Activated naive CD8-positive, alpha-beta T cell treated with anti-CD3 and anti-CD28 coated beads, Interleukin-2, amount 50 U/mL, for 16 hours (primary cell): ENCODE measurements at places on chromosomes 12 and 14.

DNA sequence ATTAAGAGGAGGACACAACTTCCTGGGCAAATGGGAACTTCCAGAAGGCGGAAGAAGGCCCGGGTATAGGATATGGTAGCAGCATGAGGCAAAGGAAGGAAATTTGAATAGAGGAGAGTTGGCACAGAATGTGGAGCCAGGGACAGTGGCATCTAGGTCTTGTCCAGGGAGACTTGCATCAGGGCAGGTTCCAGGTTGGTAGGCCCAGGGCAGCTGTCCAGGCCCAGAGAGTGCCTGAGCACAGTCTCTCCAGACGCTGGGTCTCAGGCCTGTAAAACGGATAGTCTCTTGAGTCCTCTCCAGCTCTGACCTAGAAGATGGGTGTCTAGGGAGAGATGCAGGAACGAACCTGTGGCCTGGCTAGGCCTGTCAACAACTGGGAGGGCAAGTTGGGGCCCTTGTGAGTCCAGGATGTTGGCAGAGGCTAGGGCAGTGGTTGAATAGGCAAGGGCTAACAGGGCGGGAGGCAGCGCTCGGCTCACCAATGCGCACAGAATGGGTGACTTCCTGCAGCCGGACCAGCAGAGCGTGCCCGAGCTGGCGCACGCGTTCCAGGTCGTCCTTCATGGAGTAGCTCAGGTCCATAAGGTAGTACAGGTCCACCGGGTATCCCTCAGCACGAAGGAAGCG lies 9.9 kb downstream of the ITGB7 start:
- DNase-seq, result no peak

DNA sequence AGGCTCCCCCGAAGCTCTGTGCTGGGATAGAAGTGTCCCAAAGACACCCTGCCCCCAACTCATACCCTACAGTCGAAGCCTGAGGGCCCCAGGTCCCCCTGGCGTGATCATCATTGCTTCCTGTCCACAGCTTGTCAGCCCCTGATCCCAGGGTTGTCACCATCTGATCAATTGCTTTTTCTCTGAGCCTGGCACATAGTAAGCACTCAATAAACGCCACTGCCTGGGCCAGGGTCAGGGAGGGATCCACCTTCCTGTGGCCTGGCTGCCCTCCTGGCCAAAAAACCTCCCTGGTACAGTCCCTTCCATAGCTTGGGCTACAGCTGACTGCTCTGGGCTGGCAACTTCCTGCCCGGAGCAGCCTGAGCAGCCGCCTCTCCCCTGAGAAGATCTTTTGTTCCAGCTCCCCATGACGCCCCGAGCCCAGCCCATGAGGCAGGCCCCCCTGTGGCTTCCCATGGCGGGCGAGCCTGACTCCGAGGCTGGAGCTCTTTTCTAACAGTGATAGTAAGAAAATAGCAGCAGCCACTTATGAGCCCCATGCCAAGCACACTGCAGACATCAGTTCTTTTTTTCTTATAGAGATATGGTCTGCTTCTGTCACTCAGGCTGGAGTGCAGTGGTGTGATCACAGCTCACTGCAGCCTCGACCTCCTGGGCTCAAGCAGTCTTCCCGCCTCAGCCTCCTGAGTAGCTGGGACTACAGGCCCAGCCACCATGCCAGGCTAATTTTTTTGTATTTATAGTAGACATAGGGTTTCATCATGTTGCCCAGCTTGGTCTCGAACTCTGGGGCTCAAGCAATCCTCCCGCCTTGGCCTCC lies 6.5 kb downstream of the SH2B3 start:
- DNase-seq, result no peak

DNA sequence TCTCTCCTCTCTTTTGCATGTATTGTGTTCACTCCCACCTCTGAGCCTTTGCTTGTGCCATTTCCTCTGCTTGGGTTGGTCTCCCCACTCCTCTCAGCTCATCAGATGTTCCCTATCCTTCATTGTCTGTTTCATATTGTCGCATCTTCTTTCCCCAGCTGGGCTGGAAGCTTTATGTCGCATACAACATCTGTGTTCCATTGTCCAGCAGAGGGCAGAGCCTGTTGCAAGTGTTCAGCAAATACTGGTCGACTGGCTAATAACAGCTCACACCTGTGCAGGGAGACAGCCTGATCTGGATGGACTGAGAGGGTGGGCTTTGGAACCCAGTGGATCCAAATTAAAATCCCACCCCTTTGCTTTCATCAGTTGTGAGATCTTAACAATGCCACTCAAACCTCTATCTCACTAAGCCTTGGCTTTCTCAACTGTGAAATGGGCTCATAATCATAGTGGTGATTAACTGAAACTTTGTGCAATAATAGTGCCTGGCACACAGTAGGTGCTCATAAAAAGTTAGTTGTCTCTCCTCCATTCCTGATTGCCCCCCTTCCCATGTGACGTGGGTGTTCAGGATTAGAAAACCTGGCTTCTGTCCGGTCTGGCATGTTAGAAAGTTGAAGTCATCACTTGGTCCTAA lies 75.8 kb downstream of the RIN3 start:
- no peak for DNase-seq

DNA sequence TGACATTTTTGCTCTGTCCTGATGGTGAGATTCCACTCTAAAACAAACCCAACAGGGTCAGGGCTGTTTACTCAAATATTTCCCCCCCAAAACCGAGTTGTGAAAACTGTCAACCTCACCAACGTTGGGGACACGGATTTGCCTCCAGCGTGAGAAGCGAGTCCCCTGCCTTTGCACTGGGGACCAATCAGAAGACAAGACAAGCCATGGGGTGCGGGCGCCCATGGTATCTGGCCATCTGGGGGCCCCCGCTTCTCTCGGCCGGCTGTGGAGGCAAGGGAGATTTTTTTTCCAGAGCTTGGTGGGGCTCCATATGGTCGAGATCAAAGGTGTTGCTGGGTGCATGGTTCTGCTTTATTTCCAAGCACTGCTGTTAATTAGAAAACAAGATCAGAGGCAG lies 272.1 kb downstream of the BCL11B start:
- DNase-seq, result no peak

DNA sequence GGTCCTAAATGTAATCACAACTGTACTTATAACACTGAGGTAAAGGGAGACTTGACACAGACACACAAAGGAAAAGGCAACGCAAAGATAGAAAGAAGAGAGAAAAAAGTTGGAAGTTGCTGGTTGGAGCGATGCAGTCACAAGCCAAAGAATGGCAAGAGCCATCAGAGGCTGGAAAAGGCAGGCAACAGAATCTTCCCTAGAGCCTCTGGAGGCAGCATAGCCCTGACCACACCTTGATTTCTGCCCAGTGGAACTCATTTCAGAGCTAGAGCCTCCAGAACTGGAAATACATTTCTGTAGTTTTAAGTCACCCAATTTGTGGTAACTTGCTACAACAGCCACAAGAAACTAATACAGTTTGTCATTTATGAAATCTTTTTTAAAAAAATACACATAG lies 89.2 kb downstream of the PUS7L start:
- DNase-seq, result no peak

GRCh38 chr14:89036371-89036770 lies 211.9 kb downstream of the TTC8 start:
- DNase-seq, result no peak

GRCh38 chr12:68367116-68367515 lies 35.0 kb upstream of the MDM1 start:
- DNase-seq, result no peak

DNA sequence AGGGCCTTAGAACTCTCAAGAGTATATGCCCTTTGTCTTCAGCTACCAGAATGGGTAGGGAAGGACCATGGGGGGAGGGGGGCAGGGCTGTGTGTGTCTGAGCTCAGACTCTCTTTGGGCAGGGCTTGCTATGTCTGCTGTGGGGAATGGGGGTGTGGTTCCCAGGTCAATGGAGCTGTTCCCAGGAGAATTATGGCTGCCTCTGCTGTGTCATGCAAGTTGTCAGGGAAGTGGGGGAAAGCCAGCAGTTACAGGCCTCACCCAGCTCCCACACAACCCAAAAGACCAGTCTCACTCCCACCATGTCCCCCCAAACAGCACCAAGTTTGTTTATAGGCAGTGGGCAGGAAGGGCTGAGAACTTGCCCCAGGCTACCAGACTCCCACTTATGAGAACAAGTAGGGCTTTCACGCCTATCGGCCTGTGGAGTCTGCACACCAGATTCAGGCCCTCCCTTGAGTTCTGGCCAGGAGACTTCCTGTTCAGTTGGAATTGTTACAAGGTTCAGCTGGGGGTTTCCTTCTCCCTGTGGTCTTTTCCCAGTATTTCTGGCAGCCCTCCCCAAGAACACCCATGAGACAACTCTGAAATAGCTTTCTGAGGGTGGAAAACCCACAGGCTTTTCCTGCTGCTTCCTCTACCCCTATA lies 6.1 kb upstream of the SERPINA11 start:
- no peak for DNase-seq

DNA sequence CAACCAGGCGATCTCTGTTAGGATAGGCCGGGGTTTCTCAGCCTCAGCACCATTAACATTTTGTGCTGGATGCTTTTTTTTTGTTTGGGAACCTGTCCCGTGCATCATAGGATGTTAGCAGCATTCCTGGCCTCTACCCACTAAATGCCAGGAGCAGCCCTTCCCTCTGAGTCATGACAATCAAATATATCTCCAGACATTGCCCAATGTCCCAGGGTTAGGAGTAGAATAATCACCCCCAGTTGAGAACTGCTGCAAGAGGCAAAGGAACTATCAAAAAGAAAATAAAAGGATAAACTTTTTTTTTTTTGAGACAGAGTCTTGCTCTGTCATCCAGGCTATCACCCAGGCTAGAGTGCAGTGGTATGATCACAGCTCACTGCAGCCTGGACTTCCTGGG lies 76.0 kb downstream of the ACACB start:
- no peak for DNase-seq

DNA sequence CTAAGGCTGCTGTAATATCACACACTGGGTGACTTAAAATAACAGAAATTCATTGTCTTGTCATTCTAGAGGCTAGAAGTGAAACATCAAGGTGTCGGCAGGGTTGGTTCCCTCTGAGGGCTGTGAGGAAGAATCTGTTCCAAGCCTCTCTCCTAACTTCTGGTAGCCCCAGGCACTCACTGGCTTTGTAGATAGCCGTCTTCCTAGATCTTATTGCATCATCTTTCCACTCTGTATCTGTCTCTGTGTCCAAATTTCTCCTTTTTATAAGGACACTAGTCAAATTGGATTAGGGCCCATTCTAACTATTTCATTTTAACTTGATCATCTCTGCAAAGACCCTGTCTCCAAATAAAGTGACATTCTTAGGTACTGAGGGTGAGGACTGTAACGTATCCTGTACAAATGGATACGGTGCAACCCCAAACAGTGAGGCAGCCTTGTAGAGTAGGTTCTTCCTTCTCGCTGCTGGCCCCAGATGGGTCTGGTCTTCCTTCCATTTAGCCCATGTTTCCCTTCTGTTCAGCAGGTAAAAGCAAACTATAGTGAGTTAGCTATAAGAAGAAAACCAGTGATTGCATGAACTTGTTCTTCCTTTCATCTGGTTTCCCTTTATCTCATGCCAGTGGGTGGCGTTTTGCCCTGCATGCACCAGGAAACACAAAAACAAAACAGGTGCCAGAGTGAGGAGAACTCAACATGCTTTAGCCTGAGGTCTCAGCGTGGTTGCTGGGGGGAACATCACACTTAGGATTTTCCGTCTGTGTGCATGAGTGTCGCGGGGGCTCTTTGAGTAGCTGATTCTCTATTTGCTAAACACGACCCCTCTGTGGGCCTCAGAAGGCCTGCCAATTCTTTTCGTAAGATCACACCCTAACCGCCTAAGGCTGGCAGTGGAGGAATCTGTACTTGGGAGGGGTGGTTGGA lies 19.5 kb downstream of the TTC9 start:
- no peak for DNase-seq

- DNase-seq, result no peak
Observed at GRCh38 chr12:76307083-76307482, 41.1 kb downstream of the BBS10 start.

DNA sequence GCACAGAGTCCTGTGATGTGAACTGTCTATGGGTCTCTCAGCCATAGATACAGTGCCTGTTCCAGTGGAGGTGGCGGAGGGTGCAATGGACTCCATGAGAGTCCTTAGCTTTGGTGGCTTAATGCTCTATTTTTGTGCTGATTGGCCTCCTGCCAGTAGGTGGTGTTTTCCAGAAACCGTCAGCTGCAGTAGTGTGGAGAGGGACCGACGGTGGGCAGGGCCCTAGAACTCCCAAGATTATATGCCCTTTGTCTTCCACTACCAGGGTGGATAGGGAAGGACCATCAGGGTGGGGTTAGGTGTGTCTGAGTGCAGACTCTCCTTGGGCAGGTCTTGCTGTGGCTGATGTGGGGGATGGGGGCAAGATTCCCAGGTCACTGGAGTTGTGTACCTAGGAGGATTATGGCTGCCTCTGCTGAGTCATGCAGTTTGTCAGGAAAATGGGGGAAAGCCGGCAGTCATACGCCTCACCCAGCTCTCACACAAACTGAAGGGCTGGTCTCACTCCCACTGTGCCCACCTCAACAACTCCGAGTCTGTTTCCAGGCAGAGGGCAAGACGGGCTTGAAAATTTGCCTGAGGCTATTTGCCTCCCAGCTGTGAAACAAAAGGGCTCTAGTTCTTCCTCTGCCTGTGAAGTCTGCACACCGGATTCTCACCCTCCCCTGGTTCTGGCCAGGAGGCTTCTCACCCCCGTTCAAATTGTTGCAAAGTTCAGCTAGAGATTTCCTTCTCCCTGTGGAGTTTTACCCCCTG lies 24.9 kb upstream of the ZDHHC17 start:
- DNase-seq, result no peak

DNA sequence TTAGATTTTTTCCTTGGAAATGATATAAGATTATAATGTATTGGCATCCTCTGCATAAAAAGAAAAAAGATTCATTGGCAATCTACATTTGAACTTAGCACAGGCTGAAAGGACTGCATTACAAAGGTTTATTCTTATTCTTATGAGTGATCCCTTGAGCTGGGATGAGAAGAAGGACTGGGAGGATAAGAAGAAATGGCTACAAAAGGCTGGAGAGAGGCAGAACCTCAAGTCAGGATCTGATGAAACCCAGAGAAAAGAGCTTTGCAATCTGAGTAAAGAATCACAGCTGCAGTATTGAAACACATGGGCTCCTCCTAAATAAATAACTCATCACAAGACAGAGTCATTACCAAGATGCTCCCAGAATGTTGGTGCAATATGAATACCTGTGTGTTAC lies 1635.4 kb upstream of the FLRT2 start:
- no peak for DNase-seq

DNA sequence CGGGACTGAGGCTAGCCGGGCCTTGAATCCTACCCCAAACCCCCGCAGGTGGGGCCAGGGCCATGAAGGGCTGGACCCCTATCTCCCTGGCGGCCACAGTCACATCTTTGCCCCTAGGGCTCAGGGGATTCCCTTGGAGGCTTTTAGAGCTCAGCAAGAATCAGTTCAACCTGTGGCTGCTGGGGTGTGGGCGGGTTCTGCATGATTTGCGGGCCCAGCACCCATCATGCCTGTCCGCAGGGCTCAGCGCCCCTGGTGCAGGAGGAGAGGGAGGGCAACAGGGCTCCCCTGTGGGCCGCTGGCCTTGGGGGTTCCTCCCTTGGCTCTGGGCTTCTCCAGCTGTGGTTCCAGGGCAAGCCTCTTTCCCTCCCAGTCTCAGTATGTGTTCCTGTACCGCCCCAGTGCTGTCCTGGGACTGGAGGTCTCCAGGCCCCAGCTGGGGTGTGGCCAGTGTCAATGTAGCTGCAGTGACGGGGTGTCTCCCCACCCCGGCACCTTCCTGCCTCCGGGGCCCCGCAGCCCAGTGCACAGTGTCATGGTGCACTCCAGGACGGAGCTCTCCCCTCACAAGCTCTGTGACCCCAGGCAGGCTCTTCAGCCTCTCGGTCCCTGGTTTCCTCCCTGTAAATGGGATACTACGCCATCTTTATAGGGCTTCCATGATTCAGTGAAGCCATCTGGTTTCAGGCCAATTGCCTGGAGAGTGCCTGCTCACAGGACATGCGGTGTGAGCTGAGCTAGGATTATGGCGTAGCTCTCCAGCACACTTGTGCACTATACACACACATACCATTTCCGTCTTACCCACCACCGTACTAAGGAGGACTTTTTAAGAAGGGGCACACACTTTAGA lies 9.9 kb upstream of the LBHD2 start:
- no peak for DNase-seq
